ENCODE measurements at places on chromosomes 6 and 20.

- no peak for DNase-seq
Measured at GRCh38 chr20:4375881-4376280, 345.8 kb upstream of the PRND start.

DNA sequence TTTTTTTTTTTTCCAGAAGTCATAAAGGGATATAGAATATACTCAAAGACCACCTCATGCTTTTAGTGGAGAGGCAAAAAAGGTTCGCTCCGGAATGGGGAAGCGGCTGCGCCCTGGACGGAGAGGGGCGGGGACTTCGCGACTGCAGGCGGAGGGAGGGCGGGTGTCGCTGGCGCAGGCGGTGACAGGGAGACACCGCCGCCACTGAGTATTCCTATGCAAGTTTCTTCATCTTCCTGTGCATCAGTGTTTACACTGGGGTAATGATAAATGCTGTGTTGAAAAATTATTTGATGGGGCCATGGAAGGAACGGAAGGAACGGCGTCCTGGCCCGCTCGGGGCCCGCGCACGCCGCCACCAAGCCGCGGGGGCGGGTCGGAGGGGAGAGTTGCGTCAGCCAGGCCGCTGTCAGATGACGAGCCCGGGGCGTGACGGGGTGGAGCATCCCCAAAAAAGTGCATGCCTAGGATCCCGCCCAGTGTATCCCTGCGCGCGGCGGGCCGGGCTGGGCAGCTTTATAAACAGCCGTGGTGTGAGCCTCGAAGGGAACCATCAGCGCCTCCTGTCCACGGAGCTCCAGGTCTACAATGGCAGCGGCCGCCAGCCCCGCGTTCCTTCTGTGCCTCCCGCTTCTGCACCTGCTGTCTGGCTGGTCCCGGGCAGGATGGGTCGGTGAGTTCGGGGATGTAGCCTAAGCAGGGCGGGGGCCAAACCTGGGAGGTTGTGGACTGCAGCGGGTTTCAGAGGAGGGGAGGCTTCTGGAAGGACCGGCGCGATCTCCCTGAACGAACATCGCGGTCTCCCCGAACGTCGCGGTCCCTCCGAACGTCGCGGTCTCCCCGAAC lies at the start of gene ULBP1:
ULBP1 (plus strand) TSS at position 482 of the 846 bp plus-strand sequence; CDS start at position 589, 107 bp downstream.
- DNase-seq: peak; percentile 90

DNA sequence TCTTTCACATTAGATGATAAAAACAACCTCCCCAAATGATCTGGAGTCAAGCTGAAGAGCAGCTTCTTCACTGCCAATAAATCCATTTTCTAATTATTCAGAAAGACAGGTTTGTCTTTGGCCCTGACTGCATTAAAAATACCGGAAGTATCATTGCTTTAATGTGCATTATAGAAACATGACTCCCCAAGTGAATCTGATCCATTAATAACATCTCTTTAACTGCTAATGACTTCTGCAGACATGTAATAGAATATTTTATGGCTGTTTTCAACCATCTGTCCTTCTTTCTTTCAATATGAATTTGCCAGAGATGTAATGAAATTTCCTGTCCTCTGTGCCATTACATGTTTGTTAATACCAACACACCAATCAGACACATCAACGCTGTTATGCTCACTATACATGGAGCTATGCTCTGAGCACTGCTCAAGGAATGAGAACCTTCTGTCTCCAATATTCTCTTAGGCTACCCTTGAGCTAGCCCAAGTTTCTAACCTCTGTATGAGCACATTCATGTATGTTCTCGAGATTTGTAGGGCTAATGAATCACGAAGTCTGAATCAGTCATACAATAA lies 87.8 kb downstream of the LYRM4 start:
- no peak for DNase-seq

DNA sequence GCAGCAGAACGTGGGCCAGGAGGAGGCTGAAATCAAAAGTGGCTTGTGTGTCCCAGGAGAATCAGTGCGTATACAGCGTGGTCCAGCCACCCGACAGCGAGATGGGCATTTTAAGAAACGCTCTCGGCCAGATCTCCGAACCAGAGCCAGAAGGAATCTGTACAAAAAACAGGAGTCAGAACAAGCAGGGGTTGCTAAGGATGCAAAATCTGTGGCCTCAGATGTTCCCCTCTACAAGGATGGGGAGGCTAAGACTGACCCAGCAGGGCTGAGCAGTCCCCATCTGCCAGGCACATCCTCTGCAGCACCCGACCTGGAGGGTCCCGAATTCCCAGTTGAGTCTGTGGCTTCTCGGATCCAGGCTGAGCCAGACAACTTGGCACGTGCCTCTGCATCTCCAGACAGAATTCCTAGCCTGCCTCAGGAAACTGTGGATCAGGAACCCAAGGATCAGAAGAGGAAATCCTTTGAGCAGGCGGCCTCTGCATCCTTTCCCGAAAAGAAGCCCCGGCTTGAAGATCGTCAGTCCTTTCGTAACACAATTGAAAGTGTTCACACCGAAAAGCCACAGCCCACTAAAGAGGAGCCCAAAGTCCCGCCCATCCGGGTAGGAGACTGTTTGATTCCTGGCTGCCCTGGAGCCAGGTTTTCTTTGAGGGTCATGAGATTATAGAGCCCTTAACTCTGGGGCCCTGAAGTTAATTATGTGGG lies 75.3 kb downstream of the ASXL1 start:
- DNase-seq: no peak

- peak; percentile 9 for DNase-seq
Measured at GRCh38 chr6:81309811-81310210, 442.7 kb downstream of the TENT5A start.

DNA sequence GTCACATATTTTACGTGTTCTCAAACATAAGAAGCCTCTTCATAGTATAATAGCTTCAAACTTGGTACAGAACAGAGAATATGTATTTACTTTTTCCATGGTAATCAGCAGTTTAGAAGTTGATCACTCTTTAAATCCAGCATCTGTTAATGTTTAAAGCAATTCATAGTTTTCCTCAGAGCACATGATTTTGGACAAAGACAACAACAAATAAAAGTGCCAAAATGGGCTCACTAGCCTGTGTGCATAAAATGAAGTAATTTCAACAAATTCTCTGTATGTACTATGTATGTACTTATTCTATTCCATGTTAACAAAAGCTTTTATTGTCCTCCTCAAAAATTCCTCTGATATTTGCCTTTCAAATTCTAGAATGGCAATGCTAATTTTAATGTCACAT lies 38.1 kb upstream of the UST start:
- DNase-seq: no peak

DNA sequence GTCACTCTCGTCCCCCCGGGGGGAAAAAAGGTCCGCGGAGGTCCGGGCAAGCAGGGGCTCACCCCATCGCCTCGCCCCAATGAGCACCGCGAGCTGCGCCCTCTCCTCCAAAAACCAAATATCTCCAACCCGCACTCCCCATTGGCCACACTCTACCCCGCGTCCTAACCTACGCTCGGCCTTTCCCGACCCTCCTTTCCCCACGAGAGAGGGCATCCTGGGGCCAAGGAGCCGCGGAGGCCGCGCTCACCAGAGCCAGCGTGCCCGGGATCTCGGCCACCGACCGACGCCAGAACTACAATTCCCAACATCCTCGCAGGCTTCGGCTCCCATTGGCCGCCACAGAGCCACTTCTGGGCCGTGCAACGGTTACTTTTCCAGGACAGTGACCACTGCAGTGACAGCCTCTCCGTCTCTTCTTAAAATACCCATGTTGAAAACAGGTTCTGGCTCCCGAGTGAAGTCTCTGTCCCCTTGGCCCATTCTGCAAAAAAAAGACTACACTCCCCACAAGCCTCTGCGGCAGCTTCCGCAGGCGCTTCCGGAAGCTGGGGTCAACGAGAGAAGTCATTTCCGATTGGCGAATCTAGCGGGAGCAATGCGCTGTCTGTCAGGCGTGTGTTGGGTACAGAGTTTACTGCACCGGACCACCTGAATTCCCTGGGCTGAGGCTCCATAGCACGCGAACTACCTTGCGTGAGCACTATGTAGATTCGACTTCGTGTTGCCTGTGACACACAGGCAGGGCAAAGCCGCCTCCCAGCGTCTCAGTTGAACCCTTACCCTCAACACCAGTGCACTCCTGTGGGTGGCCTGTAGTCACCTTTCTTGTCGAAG lies at the start of gene ZNF343:
ZNF343 (minus strand) TSS at position 285 of the 837 bp plus-strand sequence. CDS start 15,020 bp downstream, outside the sequence.
- peak; percentile 90 for DNase-seq

GRCh38 chr20:58660855-58661597 lies 9.9 kb downstream of the STX16 start:
- DNase-seq: no peak

DNA sequence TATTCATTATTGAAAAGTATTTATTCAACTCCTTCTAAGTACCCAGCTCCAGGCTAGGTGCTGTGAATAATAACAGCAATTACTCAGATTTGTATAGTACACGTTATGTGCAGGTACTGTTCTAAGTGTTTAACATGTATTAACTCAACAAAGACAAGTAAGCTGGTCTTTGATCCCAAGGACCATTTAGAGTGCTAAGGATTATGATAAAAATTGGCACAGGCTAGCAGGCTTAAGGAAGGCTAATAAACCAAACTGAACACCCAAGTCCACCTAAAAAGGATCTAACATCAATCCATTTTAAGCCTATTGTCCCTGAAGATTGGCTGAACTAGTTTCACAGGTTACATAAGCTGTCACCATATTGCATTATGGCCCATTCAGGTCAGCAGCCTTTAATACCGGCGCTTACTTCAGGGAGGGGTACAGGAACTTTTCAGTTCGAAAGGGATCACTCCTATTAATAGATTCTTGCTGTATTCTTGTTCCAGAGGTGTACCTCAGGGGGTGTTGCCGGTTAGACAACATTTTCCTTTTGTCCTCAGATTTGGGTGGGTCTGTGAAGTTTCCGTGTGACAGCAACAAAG lies 99.0 kb upstream of the GMDS start:
- no peak for DNase-seq

- DNase-seq: no peak
Measured at GRCh38 chr20:63378626-63379025, 17.5 kb upstream of the CHRNA4 start.

GRCh38 chr6:165082636-165083035 lies 226.8 kb downstream of the C6orf118 start:
- DNase-seq: no peak

- DNase-seq: no peak
Measured at GRCh38 chr6:44238687-44239350, 8.1 kb upstream of the HSP90AB1 start.

DNA sequence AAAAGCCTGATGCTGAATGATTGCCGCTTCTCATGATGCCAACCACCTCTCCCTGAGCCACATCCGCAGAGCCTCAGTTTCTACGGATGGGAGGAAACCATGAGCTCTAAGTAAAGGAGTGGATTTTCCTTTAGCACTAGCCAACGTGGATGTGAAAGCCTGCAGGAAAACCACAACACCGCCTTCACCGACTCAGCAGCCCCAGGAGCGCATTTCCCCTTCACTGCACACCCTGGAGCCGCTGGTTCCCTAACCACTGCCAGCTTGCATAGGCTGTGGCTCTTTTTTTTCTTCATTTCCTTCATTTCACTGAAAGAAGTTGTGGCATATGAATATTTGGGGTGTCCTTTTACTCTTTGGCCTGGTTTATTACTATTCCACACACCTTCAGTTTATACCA lies 50.5 kb upstream of the SSTR4 start:
- no peak for DNase-seq

- DNase-seq: peak; percentile 57
Measured at GRCh38 chr6:113587078-113587699, 270.0 kb upstream of the MARCKS start.

- no peak for DNase-seq
Measured at GRCh38 chr6:130776287-130776925, 50.8 kb upstream of the SMLR1 start.

DNA sequence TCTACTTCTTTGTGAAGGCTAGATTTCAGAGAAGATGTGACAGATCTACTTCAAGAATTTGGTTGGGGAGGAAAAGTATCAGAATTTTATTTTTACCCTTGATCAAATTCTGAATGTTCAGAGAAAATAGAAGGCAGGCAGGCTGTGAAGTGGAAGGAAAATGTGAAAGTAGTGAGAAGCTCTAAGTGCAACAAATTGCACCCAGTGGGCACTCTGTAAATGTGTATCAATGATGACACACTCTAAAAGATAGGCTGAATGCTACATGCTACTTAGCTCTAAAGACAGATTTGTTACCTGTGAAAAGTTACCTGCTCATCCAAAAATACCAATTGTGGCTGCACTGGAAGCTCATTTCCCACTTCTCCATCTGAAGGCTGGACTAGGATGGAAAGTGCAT lies 438.6 kb downstream of the PKHD1 start:
- DNase-seq: no peak

GRCh38 chr20:17873410-17874270 lies 95.0 kb downstream of the SNX5 start:
- DNase-seq: peak; percentile 95

DNA sequence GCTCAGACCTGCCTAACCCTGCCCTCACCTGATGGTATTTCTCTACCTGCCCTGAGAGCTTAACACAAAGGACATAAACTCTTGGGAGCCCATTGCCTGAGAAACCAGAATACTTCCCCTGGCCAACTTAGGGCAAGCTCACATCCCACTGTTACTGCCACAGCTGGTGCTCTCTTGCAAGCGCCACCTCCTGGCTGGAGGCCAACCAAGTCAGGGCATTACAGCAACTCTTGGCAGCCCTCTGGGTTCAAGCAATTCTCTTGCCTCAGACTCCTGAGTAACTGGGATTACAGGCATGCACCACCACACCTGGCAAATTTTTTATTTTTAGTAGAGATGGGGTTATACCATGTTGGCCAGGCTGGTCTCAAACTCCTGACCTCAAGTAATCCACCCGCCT lies 70.1 kb downstream of the HECA start:
- DNase-seq: no peak

DNA sequence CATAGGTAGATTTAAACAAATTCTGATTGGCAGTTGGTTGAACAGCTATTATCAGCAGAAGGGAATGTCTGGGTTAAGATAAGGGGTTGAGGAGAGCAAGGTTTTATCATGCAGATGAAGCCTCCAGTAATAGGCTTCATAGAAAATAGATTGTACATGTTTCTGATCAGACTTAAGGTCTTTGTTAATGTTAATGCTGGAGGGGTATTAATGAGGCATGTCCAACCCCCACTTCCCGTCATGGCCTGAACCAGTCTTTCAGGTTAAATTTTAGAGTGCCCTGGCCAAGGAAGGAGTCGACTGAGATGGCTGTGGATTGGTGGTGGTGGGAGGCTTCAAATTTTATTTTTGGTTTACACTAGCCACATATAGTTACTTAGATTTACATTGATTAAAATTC lies 3.4 kb downstream of the CLPSL1 start:
- no peak for DNase-seq

DNA sequence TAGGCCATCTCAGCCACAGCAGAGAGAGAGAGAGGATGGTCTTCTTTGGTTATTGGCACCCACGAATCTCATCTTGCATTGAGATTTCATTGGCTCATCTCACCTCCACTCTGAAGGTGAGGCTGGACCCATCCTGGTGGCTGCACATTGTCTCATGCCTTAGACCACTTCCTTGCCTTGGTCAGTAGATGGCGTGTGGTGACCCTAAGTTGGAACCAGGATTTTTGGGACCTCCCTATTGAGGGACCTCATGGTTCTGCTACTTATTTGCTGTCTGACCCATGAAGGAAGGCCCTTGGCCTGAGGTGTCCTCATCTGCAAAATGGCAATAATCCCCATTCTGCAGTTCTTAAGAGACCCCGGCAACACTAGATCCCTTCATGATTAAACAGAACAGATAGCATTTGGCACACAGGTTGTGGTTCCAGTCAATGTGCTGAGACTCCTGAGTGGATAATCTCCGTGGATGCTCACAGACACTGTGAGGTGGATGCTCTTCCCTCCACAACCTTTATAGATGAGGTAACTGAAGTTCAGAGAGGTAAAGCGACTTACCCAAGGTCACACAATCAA lies 21.5 kb upstream of the AAR2 start:
- peak; percentile 37 for DNase-seq

Data from astrocyte of the hippocampus (primary cell).